ENCODE measurements at places on chromosomes 1 and 21.
A peak's percentile ranks its signal among the peaks of the same experiment; 100 is the strongest.

GRCh38 chr1:17881761-17882160, 126.6 kb downstream of the ACTL8 start:
- DNase-seq: no peak

- DNase-seq: no peak
Measured at GRCh38 chr1:61980561-61980960, 214.1 kb upstream of the L1TD1 start.

- peak; percentile 91 for DNase-seq
Measured at GRCh38 chr1:149927563-149928400, at the start of gene SF3B4. SF3B4 (minus strand) TSS chr1:149927803; CDS start chr1:149927759, 44 bp downstream.

DNA sequence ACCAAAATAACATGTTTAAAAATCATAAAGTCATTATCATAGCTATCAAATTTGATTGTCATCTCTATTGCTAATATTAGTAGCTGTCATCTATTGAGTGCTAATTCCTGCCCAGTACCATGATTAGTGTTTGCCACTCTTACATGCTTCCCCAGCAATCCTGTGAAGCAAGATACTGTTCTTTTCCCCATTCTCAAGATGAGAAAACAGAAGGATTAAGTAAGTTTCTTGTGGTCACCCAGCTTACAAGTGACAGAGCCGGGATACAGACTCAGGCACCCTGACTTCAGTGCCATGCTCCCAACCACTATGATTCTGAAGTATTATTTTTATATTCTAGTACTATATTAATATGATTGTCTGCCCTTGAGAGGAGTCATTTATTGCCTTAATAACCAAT, 36.5 kb downstream of the LRRC8C start:
- no peak for DNase-seq

GRCh38 chr1:4684864-4685522, 30.6 kb downstream of the AJAP1 start:
- DNase-seq: no peak

GRCh38 chr21:19256934-19257660, 853.5 kb upstream of the TMPRSS15 start:
- no peak for DNase-seq

DNA sequence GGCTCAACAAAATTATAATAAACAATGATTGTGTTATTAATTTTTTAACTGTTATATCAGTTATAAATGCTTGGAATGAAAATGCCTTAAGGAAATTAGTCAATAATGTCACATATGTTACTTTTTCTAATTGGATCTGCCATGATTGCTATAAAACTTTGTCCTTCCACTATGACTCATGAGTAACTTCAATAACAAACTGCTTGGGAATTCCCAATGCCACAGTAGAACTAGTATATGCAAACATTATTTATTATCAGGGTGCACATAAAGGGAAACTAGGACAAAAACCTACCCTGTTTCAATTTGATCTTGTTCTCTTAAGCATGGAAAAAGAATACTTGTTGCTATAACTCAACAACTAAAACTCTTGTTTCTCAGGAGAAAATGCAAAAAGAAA, 59.1 kb upstream of the PDC start:
- DNase-seq: no peak

GRCh38 chr1:195597891-195598290, 1010.3 kb downstream of the KCNT2 start:
- DNase-seq: no peak

DNA sequence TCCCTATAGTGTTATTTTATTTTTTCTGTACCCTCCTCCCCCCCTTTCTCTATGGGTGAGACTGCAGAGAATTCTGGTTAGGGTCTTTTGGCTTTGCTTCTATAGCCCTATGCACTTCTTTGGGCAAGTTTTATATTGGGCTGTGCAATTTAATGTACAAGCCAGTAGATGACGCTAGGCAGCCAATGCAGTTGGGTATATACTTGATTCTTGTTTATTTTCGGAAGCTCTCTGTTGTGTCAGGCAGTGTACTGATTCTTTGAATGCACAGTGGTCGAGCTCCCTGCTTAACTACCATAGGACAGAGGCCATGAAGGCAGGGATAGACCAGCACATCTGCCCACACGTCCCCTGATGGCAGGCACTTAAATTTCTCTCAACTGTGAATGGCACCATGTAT, 34.1 kb upstream of the GPR52 start:
- no peak for DNase-seq

- DNase-seq: no peak
Measured at GRCh38 chr1:225607355-225607754, 45.6 kb downstream of the ENAH start.

- DNase-seq: peak; percentile 93
Measured at GRCh38 chr21:45874716-45875415, 106.7 kb upstream of the COL6A1 start.

GRCh38 chr1:113545626-113546025, 155.3 kb downstream of the MAGI3 start:
- DNase-seq: no peak

- DNase-seq: no peak
Measured at GRCh38 chr1:99675292-99675691, 29.4 kb downstream of the PALMD start.

DNA sequence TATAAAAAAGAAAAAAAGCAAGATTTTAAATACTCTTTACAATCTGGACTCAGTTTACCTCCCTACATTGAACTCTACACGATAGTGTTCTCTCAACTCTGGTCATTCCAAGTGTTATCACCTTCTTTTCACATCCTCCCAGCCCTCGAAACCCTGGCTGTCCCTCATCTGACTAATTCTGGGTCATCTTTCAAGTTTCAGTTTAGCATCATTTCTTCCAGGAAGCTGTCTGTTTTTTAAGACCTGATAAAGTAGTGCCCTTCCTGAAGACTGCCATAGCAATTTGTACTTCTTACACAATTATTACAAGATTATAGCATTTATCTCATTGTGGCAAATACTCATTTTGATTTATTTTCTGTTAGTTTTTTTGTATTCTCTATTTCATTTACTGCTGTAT, 1.2 kb downstream of the ALG14 start:
- no peak for DNase-seq

GRCh38 chr1:15290382-15290781, 43.4 kb downstream of the FHAD1 start:
- DNase-seq: no peak

DNA sequence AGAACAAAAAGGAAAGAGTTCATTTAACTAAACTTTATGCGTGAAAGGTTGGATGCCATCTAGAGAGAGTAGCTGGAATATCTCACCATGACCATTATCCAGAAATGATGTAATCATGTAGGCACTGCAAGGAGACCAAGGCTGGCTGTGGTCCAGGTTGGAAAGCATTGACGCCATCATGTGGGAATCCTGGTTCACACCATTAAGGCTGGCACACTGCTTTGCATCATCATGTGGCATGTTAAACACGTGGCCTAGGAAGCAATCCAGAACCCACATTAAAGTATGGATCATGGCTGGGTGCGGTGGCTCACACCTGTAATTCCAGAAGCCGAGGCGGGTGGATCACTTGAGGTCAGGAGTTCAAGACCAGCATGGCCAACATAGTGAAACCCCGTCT, 4.3 kb downstream of the ADAMTS1 start:
- no peak for DNase-seq

DNA sequence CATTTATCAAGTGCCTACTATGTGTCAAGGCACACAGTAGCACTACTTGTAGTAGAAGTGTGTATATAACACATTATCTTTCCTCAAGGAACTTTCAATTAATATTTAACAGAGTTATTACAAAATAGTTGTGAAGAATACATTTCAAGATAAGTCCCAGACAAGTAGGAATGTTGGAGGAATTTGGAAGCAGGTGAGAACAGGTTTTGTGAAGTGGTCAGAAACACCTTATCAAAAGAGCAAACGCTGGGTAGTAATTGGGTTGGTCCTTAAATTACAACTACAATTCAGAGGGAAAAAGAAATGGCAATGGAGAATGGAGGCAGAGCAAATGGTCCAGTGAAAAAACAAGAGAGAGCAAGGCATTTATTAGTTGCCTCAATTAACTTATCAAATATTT, 218.8 kb downstream of the ADGRL2 start:
- DNase-seq: no peak

Data from amniotic stem cell (primary cell).